Fibroblast of lung (primary cell): ENCODE measurements at places on chromosomes 7 and 10. TPM values are rescaled to one million over a fixed set of nuclear protein-coding genes. Genes with fewer than 3 reads are reported as not detected.

The NUPR2 gene
- total RNA-seq = not detected in 2 replicates

The ZNF804B gene
- total RNA-seq = not detected in 2 replicates

The IPMK gene
- total RNA-seq = 4.1 and 6.3 TPM in 2 replicates

The WASL gene
- 12.1 and 15.4 TPM in 2 replicates for total RNA-seq

The ZNF518A gene
- 16.4 and 19.0 TPM in 2 replicates for total RNA-seq

The HKDC1 gene
- 1.8 and 2.1 TPM in 2 replicates for total RNA-seq

The IFT22 gene
- 19.8 and 22.9 TPM in 2 replicates for total RNA-seq

The CDH23 gene
- 0.17 and 0.51 TPM in 2 replicates for total RNA-seq

The SSC4D gene
- total RNA-seq = 0.33 and 0.51 TPM in 2 replicates

The COL26A1 gene
- not detected in 2 replicates for total RNA-seq

The TMEM254 gene
- 5.4 and 10.4 TPM in 2 replicates for total RNA-seq

The TSPAN12 gene
- 1.5 and 1.7 TPM in 2 replicates for total RNA-seq

The LDB3 gene
- total RNA-seq = under 0.01 TPM in 2 replicates

The IGFBP1 gene
- not detected in 2 replicates for total RNA-seq

The LAMTOR4 gene
- 95.0 and 110 TPM in 2 replicates for total RNA-seq

The DMTF1 gene
- 59.8 and 97.1 TPM in 2 replicates for total RNA-seq

The GOLGA7B gene
- under 0.01 TPM in 1 of 2 replicates, not detected in the other for total RNA-seq

The PILRA gene
- 0.33 TPM in 1 of 2 replicates, not detected in the other for total RNA-seq

The AKR1C4 gene
- not detected in 2 replicates for total RNA-seq

The HOXA3 gene
- total RNA-seq = 1.5 TPM in 2 replicates

The KIAA1549 gene
- 0.66 and 0.77 TPM in 2 replicates for total RNA-seq

The DGKB gene
- total RNA-seq = 0.26 TPM in 1 of 2 replicates, not detected in the other

The ASIC3 gene
- under 0.01 and 0.17 TPM in 2 replicates for total RNA-seq

The MRLN gene
- total RNA-seq = not detected in 2 replicates

The DYNC1I1 gene
- under 0.01 and 0.17 TPM in 2 replicates for total RNA-seq

The ITPRID1 gene
- not detected in 2 replicates for total RNA-seq

The CCL24 gene
- not detected in 2 replicates for total RNA-seq

The SPDYE16 gene
- total RNA-seq = 0.17 and 0.51 TPM in 2 replicates

The CFTR gene
- under 0.01 and 0.26 TPM in 2 replicates for total RNA-seq

The SLC16A12 gene
- total RNA-seq = under 0.01 TPM in 2 replicates

The TEX47 gene
- total RNA-seq = not detected in 2 replicates

The ZSCAN25 gene
- 10.2 and 10.5 TPM in 2 replicates for total RNA-seq

The PTF1A gene
- not detected in 2 replicates for total RNA-seq

The ANKRD61 gene
- 0.17 and 0.26 TPM in 2 replicates for total RNA-seq

The HERPUD2 gene
- 22.3 and 32.5 TPM in 2 replicates for total RNA-seq

The ELN gene
- 2.1 and 6.4 TPM in 2 replicates for total RNA-seq

The CHN2 gene
- 0.33 and 1.3 TPM in 2 replicates for total RNA-seq

The ABCC2 gene
- total RNA-seq = 0.26 and 0.66 TPM in 2 replicates

The PDK4 gene
- total RNA-seq = 2.8 and 3.1 TPM in 2 replicates

The TFPI2 gene
- total RNA-seq = 1.5 and 14.4 TPM in 2 replicates

The TAS2R41 gene
- total RNA-seq = not detected in 2 replicates

The GIMAP2 gene
- total RNA-seq = 13.9 and 16.2 TPM in 2 replicates

The BMI1 gene
- 41.6 and 53.2 TPM in 2 replicates for total RNA-seq

The EPHA1 gene
- total RNA-seq = under 0.01 and 0.26 TPM in 2 replicates

The HK1 gene
- 106 and 172 TPM in 2 replicates for total RNA-seq

The GTF2I gene
- 82.7 and 105 TPM in 2 replicates for total RNA-seq

The MMD2 gene
- not detected in 2 replicates for total RNA-seq

The ZNF365 gene
- 2.8 and 5.8 TPM in 2 replicates for total RNA-seq

The GPER1 gene
- total RNA-seq = 1.5 and 2.3 TPM in 2 replicates

The SYNPO2L gene
- total RNA-seq = under 0.01 TPM in 1 of 2 replicates, not detected in the other

The CPXM2 gene
- 9.8 and 48.1 TPM in 2 replicates for total RNA-seq

The CXCL12 gene
- 526 and 611 TPM in 2 replicates for total RNA-seq

The SLC25A28 gene
- total RNA-seq = 22.6 and 30.7 TPM in 2 replicates

The AGAP5 gene
- 1.8 and 3.1 TPM in 2 replicates for total RNA-seq

The FAM241B gene
- 0.26 and 0.99 TPM in 2 replicates for total RNA-seq

The GAD2 gene
- total RNA-seq = not detected in 2 replicates

The CRYGN gene
- 0.26 and 0.50 TPM in 2 replicates for total RNA-seq

The TRIM50 gene
- total RNA-seq = not detected in 2 replicates
